ENCODE measurements at places on chromosomes 3 and 15.
A peak's percentile ranks its signal among the peaks of the same experiment; 100 is the strongest.

GRCh38 chr3:155991212-155991611 lies 120.8 kb downstream of the GMPS start:
- no peak for DNase-seq

DNA sequence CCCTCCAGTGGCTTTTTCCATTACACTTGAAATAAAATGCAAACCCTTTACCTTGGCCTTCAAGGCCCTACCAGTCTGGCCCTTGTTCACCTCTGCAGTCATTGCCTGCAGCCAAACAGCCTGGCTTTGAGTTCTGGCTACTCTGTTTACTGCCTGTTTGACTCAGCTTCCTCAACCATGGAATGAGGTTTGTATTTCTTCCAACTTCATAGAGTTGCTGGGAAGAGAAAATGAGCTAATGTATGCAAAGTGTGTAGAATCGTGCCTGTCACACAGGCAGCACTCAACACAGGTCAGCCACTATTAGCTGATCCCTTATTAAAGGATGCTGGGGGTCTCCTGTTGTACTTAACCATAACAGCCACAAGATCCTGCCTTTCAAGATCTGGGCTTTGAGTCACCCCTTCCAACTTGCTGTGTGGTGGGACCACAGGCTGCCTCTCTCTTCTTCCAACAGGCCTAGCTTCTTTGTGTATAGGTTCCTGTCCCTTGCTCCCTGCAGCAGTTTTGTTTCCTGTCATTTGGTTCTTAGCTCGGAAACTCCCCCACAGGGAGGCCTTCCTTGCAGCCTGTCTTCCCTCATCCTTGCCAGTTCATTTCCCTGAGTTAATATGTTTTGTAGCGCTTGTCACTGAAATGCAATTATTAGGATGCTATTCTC lies 6.4 kb downstream of the MED12L start:
- DNase-seq = no peak

GRCh38 chr3:38454884-38455638 lies 1.4 kb downstream of the ACVR2B start:
- peak; percentile 66 for DNase-seq

- no peak for DNase-seq
Observed at GRCh38 chr3:59654480-59655417, 604.9 kb upstream of the CFAP20DC start.

DNA sequence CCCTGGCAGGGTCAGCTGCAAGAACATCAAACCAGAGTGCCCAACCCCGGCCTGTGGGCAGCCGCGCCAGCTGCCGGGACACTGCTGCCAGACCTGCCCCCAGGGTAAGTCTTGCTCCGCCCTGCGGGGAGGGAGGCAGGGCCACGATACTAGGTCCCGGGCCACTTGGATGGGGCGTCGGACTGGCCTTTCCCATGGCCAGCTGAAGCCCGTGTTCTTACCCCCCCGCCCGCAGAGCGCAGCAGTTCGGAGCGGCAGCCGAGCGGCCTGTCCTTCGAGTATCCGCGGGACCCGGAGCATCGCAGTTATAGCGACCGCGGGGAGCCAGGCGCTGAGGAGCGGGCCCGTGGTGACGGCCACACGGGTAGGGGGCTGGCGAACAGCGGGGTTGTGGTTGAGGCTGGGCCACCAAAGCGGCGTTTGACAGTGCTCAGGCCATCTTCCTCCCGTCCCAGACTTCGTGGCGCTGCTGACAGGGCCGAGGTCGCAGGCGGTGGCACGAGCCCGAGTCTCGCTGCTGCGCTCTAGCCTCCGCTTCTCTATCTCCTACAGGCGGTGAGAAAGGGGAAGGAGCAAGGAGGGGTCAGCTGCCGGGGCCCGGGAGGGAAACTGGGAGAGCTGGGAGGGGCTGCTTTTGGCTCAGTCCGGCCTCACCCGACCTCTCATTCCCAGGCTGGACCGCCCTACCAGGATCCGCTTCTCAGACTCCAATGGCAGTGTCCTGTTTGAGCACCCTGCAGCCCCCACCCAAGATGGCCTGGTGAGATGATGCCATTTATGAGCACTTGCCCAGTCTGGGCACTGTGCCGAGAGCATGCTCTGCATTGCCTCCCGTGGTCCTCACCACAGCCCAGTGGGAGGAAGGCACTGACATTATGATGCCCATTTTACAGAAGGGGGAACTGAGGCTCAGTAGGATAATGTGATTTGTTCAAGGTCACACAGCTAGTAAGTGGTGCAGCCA lies 1.7 kb downstream of the CHRD start:
- no peak for DNase-seq

GRCh38 chr3:50166620-50167019 lies 11.5 kb downstream of the SEMA3F start:
- DNase-seq = no peak

GRCh38 chr15:79811406-79812405 lies 85.1 kb downstream of the MTHFS start:
- peak; percentile 5 for DNase-seq

GRCh38 chr3:192122832-192123594 lies 604.3 kb downstream of the FGF12 start:
- no peak for DNase-seq

DNA sequence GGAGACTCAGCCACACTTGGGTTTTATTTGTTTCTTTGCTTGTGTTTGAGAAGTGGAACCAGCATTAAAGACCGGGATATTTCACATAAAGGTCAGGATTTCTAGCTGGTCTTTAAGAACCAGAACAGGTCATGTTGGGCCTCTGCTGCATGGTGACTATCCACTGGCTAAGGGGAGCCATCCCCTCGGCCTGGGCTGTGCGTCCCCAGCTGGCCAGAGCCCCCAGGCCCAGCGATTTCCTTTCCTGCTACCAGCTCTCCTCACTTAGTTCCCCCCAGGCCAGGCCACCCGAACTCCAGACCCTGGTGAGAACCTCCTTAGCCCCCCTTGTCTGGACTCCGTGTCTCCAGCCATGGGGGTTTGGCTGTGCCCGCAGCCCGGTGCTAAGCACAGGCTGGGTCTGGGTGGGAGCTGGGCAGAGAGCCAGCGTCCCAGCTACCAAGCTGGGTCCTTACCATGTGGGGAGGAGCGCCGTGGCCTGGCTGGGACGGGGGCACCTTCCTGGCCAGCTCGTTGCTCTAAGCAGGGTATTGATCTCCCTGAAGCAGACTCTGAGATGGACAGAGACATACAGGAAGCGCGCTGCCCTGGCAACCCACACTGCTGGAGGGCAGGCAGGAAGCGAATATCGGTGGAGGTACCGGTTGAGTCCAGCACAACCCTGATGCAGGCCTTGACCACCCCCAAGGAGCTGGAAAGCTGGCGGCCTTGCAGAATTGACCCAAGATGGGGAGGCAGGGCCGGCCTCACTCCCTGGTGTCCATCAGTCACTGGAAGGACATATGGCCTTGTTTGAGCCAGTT lies 49.4 kb downstream of the KLF15 start:
- DNase-seq = no peak

- no peak for DNase-seq
Observed at GRCh38 chr15:101029971-101030661, 111.0 kb downstream of the LRRK1 start.

- no peak for DNase-seq
Observed at GRCh38 chr3:155908086-155908485, 37.6 kb downstream of the GMPS start.

DNA sequence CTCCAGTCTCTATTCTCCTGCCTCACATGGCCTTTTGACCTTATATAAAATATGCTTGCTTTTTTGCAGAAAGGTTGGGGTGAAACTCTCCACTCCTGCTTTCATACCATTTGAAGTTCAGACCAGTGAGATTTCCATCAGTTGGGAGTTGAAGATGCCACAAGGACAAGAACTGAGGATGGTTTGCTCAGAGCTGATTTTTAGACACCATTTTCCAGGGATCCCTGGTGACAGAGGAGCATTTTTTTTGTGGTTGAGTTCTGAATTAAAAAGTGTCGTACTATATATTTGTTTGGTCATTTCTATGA lies 8.8 kb upstream of the TM4SF1 start:
- DNase-seq = no peak

DNA sequence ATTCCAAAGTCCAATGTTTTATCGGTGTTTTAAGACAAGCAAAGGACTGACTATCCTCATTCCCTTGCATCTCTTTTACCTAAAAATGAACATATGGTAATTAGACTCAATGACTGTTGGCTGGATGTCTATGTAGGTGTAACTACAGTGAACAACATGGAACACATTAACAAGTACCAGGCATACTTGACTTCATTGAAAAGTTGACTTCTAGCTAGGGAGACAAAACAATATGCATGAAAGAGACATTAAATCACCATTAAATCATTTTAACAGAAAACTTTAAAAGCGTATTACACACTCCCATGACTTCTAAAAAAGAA lies 34.3 kb upstream of the ANPEP start:
- no peak for DNase-seq

- no peak for DNase-seq
Observed at GRCh38 chr3:66816090-66816761, 181.9 kb upstream of the KBTBD8 start.

GRCh38 chr3:11250902-11251806 lies 21.0 kb upstream of the ATG7 start:
- DNase-seq = no peak

GRCh38 chr3:111610612-111611054 lies 15.5 kb upstream of the ZBED2 start:
- no peak for DNase-seq

DNA sequence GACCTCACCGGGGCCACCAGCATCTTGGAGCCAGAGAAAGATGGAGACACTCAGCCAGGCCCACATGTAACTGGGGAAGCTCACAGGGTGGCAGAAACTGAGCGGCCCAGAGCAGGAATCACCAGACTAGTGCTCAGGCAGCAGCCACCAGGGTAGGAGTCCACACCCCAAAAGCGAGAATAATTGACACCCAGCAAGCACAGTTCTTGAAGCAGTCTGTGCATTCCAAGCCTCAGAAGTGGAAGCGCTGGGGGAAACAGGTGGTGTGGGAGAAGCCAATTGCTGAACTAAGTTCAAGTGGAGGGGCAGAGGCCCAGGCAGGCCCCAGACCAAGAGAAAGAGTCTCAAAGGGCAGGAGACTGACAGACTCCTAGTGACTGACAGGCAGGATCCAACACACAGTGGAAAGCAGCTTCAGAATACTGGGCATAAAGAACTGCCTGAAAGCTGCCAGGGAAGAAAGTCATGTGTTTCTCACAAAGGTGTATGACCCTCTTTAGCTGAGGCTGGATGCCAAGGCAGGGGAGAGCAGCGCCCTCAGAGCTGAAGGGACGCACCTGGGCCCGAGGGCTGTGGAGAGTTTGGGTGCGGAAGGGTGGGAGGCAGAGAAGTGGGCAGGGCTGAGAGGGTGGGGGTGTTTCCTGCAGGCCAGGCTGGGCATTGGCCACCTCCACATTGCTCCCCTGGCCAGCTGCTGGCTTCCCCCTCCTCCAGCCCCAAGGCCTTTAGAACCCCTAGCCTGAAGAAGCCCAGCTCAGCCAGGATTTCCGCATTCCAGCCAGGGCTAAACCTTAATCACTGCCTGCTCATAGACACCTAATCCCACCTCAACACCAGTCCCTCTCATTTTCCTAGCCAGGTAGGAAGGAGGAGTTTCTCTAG lies 7.7 kb downstream of the NT5DC2 start:
- DNase-seq = no peak

DNA sequence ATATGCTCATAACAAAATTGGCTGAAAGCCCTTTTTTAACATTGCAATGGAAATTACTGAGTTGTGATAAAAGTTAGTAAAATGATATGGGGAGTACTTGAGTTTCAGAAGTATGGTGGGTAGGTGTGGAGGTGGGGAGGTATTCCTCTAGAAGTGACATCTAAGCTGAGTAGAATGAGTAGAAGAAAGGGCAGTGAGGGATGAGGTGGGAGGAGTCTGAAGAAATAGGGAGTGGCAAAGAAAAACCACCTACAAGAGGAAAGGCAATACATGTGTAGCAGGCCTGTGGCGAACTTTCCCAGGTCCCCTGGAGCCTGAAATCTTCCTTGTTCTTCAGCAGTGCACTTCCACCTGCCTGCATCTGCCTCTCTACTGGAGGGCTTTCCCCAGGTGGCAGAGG lies 52.8 kb upstream of the DIPK2A start:
- DNase-seq = no peak

- DNase-seq = no peak
Observed at GRCh38 chr3:102415553-102415952, 19.3 kb upstream of the ZPLD1 start.

GRCh38 chr3:36428445-36428844 lies 48.1 kb downstream of the STAC start:
- no peak for DNase-seq

- no peak for DNase-seq
Observed at GRCh38 chr15:57165992-57166391, 210.3 kb upstream of the CGNL1 start.

- no peak for DNase-seq
Observed at GRCh38 chr3:131796111-131796510, 238.7 kb downstream of the CPNE4 start.

GRCh38 chr15:98812716-98813446 lies 164.5 kb downstream of the IGF1R start:
- DNase-seq = no peak

DNA sequence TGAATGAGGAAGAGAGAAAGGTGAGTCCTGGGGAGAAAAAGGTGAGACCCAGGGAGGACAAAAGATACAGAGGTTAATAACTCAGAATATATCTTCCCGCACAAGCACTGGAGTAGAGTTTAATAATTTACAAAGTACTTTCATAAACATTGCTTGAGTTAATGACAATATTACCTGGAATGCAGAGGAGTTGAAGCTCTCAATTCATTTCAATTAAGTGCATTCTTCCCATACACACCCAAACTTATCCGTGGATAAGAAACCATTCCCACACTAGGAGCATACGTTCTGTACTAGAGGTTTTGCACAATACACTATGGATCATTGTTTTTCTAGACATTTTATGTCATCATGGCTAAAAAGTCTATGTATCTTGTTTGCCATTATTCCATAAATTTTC lies 23.3 kb upstream of the KNG1 start:
- DNase-seq = no peak

DNA sequence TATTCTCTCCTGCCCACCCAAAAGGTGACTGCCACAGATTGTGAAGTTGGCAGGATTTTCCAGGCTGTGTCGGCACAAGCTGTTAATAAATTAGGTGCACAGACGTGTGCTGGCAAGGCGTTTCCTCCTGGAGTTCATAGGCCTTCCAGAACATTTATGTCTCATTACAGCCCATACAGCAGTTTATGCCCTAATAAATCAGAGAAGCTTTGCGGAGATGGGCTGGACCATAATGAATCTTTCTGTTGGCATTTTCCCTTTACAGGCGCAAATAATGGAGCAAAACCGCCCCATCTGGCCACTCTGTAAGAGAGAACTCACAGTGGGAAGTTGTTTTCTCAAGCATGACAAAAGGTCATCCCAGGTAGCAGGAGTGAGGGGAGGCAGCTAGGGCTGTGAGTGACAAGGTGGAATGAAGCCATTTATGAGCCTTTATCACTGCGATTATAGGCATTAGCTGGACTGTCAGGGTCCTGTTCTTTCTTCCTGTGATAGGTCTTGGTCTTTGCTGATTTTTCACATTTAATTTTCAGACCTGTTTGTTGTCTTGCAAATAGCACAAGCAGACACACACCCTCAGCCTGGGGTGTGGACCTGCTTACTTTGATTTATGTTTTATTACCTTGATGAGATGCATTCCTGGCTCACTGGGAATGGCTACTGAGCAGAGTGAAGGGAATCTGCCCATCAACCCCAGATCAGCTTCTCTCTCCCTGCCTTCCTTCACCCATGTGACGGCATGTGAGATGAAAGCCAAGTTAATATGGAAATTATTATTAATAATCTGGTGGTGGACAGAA lies 257.5 kb downstream of the LRTM1 start:
- DNase-seq = no peak

All from nucleus accumbens (tissue), 56 donors.